Pons (tissue), 1 donor: ENCODE measurements at places on chromosomes 16 and 17.
A peak's percentile ranks its signal among the peaks of the same experiment; 100 is the strongest.

- no peak for DNase-seq
Measured at GRCh38 chr16:69532641-69533455, 32.9 kb upstream of the NFAT5 start.

DNA sequence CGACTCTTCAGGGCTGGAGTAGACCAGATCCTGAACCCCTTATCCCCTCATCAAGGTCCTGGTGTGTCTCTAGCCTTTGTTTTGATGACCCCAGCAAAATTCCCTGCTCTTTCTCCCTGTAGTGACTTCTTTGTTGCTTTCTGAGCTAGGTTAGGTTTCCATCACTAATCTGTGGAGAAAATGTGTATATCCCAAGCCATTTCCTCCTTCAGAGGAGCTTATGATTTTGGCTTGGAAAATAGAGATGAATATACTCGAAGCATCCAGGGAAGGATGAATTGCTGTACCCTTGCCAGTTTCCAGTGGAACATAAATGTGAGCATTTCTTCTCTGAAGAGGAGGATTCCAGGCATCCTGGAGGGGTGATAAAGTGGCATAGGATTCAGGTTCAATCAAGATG is 55.8 kb downstream of the KSR1 start:
- DNase-seq, result no peak

DNA sequence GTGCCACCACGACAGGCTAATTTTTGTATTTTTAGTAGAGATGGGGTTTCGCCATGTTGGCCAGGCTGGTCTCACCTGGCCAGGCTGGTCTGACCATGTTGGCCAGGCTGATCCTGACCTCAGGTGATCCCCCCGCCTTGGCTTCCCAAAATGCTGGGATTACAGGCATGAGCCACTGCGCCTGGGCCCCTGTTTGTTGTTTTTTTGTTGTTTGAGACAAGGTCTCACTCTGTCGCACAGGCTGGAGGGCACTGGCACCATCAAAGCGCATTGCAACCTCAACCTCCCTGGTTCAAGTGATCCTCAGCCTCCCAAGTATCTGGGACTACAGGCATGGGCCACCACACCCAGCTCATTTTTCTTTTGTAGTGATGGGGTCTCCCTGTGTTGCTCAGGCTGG is 43.7 kb upstream of the TAOK1 start:
- no peak for DNase-seq

GRCh38 chr17:17883801-17884200 is 47.0 kb upstream of the SREBF1 start:
- DNase-seq, result no peak

DNA sequence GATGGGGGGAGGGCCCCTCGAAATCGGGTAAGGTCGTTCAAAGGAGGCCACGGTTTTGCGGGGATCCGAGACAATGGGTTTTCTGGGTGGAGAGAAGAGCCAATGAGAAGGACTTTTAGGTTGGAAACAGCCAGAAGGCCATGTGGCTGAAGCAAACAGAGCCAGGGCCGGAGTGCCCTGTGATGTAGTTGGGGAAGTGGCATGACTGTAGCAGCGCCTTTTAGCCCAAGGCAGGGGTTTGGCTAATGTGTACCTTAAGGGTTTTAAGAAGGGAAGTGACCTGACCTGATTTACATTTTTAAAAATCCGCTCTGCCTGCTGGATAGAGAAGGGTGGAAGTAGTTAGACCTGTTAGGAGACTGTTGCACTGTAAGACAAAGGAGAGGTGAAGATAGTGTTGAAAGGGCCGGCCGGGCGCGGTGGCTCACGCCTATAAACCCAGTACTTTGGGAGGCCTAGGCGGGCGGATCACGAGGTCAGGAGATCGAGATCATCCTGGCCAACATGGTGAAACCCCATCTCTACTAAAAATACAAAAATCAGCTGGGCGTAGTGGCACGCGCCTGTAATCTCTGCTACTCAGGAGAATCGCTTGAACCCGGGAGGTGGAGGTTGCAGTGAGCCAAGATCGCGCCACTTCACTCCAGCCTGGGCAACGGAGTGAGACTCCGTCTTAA is 1.0 kb downstream of the LYRM1 start:
- DNase-seq, result peak; percentile 77

- DNase-seq, result no peak
Measured at GRCh38 chr17:14833201-14833785, 431.8 kb downstream of the PMP22 start.

DNA sequence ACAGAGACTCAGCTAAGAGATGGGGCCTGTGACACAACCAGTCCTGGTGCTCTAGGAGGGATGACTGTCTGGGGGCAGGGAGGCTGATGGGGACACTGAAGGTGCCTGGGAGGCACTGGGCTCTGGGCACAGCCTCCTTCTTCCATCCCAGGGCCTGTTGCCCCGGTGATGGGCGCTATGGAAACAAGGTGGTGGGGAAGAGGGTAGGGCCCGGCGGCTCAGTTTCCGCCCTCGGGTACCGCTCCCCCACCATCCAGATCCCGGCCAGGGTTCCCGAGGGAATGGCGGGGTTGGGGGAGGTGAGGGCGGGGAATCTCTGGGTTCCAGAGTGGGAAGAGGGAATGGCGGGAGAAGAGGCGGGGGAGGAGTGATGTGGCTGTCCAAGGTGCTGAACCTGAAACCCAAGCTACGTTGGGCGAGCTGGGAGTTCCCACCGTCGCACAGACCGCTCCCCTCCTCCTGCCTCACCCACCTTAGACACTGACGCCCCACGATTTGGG is 981 bp downstream of the KCNH4 start:
- DNase-seq, result no peak

GRCh38 chr17:35486920-35487732 is 38.6 kb upstream of the SLFN13 start:
- no peak for DNase-seq

DNA sequence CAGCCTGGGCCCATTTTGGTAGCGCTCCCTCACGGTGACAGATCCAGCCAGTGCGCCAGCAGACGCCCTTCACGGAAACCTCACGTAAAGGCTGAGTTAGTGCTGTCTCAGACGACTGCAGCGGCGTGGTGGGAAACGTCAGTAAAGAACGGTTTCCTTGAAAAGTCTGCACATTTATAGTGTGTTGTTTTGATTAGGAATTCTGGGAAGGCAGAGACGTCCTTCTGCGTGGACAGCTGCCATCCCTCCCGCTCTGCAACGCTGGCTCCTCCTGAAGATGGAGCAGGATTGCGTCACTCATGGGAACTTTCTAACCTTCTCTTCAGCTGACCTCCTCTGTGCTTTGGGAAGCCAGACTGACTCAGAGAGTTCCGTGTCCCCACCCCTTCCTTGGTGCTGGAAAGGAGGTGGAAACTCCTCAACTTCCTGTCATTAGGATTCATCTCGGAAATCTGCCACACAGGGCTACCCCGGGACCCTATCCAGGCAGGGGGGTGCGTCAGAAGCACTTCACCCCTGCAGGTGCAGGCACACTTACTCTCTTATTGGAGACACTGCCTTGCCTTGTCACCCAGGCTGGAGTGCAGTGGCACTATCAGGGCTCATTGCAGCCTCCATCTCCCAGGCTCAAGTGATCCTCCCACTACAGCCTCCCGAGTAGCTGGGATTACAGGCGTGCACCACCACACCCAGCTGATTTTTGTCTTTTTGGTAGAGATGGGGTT is 24.3 kb upstream of the CRISPLD2 start:
- DNase-seq, result no peak

GRCh38 chr16:4847774-4848587 is 700 bp downstream of the UBN1 start:
- no peak for DNase-seq

GRCh38 chr16:19912455-19913339 is 28.0 kb upstream of the GPRC5B start:
- no peak for DNase-seq

DNA sequence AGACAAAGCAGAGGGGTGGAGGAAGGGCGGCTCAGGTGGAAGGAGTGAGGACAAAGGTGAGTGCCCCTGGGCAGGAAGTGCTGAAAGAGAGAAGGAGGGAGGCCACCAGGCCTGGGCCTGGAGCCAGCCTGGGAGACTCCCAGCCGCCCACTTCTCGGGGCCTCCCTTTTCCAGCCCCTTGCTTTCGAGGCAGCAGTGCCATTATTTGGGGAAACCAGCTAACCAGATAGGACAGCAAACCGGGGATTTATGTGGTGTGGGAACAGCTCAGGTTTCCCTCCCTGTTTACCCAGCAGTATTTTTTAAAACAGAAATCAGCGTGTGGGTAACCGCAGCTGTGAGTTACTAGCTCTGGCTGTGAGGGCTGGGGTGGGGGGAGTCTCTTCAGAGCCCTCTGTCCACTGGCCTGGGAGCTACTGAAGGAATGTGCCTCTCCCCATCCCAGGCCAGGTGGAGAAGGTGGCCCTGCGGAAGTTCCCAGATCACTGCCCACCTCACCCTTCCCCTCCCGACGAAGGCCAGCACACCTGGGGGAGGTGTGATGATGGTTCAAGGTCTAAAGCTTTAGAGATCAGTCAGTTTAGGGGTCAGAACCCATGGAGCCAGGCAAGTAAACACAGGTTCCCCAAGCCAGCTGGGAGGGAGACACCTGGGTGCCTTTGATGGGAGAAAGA is 8.4 kb upstream of the MEOX1 start:
- no peak for DNase-seq

DNA sequence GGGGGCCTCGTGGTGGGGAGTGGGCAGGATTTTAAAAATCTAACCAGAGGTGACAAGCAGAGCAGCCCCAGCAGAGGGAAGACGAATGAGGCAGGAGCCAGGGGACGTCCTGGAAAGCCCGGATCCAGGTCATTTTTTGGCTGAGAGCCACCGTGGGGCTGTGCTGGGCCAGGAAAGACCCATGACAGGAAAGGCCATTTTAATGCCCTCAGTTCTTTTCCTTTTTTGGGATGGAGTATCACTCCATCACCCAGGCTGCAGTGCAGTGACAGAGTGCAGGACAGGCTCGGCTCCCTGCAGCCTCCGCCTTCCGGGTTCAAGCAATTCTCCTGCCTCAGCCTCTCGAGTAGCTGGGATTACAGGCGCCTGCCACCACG is 30.5 kb upstream of the JPH3 start:
- DNase-seq, result no peak

GRCh38 chr17:6796887-6797490 is 21.0 kb downstream of the FBXO39 start:
- no peak for DNase-seq

DNA sequence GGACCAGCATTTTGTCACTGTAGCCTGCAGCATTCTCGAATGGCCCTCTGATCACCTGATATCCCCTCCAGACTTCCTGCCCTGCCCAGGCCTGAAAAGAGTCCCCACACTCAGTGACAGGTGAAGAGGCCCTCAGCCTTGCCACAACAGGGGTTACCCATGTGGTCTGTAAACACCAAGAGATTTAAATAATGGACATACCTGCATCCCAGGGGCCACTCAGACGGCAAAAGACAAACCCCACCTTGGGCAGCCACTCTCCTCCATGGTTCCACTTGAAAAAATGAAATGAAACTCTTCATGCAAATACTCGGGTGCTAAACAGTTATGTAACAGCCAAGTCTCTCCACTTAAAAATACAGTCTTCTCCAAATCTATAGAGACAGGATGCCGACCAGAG is 22.9 kb upstream of the PECAM1 start:
- DNase-seq, result peak; percentile 28

GRCh38 chr17:60086818-60087591 is 8.3 kb upstream of the HEATR6 start:
- DNase-seq, result no peak

GRCh38 chr17:66725956-66726355 is 109.0 kb upstream of the CACNG5 start:
- no peak for DNase-seq

- DNase-seq, result no peak
Measured at GRCh38 chr17:66781135-66781534, 53.8 kb upstream of the CACNG5 start.

- no peak for DNase-seq
Measured at GRCh38 chr17:6245301-6246177, 175.4 kb downstream of the WSCD1 start.

GRCh38 chr16:22419908-22420307 is 45.5 kb upstream of the CDR2 start:
- no peak for DNase-seq

GRCh38 chr17:40095944-40096791 is 4.2 kb downstream of the NR1D1 start:
- no peak for DNase-seq

DNA sequence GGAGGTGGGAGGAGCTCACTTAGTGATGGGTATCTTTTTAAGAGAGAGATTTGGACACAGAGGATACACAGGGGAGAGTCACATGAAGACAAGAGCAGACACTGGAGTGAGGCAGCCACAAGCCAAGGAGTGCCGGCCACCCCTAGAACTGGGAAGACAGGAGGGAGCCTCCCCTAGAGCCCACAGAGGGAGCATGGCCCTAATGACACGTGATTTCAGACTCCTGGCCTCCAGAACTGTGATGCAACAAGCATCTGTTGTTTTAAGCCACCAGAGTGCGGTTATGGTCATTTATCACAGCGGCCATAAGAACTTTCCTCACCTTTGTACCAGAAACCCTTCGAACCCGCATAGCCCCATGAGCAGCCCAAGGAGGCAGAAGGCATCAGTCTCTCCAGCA is 33.3 kb downstream of the SLC38A8 start:
- DNase-seq, result no peak

- DNase-seq, result no peak
Measured at GRCh38 chr17:43637563-43638323, 24.0 kb downstream of the MEOX1 start.

GRCh38 chr16:31063495-31063842 is 10.6 kb downstream of the ZNF668 start:
- no peak for DNase-seq

DNA sequence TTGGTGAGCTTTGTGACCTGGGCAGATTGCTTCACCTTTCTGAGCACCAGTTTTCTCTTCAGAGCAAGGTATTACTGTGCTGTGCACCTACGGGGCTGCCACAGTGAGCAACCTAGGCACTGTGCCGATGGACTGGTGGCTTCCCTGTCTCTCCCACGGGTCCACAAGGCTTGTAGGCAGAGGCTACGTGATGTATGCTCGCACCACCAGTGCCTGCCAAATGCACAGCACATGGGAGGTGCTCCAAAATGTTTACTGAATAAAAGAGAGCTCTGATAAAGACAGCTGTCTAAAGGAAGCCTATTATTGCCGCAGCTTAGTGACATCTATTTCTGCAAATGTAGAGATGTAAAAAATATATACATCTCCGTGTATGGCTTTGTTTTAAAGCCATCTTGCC is 139.2 kb downstream of the CDK5R1 start:
- peak; percentile 64 for DNase-seq

DNA sequence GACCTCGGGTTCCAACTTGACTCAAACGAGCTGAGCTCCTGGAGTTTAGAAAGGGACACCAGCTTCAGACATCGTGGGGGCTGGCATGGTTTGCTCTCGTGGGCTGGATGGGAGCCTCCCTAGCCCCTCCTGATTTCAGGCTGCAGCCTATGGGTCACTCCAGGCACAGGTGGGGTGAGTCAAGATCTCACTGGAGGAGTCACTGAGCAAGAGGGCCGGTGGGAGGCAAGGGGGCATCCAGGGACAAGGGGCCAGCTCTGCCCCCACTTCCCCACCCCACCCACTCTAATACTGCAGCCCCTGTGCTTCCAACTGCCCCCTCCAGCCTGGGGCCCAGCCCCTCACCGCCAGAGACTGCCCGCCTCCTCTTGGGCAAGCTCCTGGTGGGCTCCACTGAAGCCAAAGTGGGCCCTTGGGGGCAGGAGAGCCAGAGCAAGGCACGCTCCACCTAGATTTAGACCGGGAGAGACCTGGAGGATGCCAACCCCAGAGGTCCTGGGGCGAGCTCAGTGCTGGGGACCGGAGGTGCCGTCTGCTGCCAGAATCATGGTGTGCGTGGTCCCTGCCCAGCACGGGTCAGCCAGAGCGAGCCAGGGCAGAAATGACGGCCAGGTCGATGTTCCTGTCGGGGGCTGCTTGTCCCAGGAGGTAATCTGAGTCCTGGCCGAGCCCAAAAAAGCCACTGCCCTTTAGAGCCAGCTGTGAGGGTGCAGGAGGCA is 6.4 kb downstream of the SLC16A3 start:
- DNase-seq, result no peak

GRCh38 chr17:46943501-46944393 is 20.8 kb downstream of the GOSR2 start:
- peak; percentile 37 for DNase-seq
